Activated naive CD4-positive, alpha-beta T cell treated with anti-CD3 and anti-CD28 coated beads, Interleukin-2, amount 50 U/mL, for 72 hours (primary cell): ENCODE measurements at places on chromosomes 1 and 21. TPM values are rescaled to one million over a fixed set of nuclear protein-coding genes. Genes with fewer than 3 reads are reported as not detected.

Gene CR1L
- total RNA-seq, result not detected

Gene TEX38
- 0.55 TPM for total RNA-seq

Gene OR2L3
- not detected for total RNA-seq

Gene NUF2
- total RNA-seq, result 89.1 TPM

Gene KCNK2
- total RNA-seq, result not detected

Gene TMEM52
- total RNA-seq, result 0.64 TPM

Gene APCS
- not detected for total RNA-seq

Gene EPHA10
- 0.14 TPM for total RNA-seq

Gene GOLT1A
- total RNA-seq, result 1.1 TPM

Gene CYP4A22
- not detected for total RNA-seq
